T follicular helper cell (primary cell): ENCODE measurements at places on chromosomes 13 and 19.

DNA sequence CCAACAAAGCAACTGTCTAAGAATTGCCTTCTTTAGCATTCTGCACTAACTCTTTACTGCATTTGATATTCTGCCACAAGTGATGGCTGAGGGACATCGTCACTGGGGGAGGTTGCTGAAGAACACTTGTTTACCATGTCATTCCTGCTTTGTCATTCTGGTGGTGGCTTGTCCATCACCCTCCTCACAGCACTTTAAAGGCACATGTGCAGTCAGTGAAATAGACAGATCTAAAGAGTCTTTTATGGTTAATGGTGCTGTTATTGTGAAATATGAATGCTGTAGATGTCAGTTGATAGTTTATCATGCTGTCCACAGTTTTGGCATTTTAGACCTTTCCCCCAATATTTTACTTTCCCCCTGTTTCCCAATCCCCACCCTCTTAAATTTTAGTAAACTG is 120.9 kb upstream of the TSC22D1 start:
- no peak for DNase-seq

DNA sequence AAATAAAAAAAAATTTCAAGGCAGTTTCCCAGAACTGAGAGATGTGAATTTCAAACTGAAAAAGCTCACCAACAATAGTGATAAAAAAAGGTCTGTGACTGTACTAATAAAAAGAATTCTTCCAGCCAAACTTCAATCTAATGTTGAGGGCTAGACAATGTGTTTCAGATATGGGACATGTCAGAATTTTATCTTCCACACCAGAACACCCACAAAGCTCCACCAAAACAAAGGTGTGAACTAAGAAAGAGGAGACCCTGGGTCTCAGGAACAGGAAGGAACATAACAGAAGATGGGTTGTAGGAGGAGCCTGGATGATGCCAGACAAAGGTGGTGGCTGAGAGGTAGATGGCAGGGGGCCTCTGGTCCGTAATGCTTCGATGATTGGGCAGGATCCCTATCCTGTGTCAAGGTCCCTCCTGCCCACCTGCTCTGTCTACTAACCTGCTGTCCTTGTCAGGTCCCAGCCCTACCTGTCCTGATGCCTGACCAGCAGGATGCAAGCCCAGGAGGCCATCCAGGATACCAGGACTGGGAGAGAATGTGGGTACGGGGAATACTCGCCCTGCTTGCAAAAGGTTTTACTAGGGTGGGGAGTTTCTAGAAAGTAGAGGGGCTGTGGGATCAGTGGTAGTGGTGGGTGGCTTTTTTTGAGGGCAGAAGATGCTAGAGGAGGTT is 4.5 kb downstream of the MZF1 start:
- DNase-seq: no peak

DNA sequence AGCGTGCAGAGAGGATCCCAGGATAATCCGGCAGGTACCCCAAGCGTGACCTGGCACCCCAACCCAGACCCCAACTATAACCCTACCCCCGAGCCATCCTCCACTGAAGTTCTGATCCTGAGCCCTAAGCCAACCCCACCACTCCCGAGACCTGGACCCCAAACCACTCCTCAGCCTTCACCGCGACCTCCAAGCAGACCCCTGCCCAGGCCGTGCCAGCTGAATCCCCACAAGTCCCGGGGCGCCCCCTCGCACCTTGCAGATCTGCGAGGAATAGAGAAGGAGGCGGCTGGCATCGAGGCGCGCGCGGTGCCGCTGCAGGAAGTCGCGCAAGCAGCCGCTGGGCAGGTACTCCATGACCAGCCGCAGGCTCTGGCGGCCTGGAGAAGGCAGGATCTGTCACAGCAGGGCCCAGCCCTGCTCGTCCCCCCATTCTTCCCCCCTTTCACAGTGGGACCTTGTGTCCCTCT is 10.1 kb upstream of the INSL3 start:
- DNase-seq: no peak

GRCh38 chr19:51204321-51204720 is 20.6 kb upstream of the CD33 start:
- no peak for DNase-seq

DNA sequence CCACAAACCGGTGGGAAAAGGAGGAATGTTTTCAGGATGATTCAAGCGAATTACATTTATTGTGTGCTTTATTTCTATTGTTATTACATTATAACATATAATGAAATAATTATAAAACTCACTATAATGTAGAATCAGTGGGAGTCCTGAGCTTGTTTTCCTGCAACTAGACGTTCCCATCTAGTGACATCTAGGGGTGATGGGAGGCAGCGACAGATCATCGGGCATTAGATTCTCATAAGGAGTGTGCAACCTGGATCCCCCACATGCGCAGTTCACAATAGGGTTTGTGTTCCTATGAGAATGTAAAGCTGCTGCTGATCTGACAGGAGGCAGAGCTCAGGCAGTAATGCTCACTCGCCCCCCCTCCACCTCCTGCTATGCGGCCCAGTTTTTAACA is 54.5 kb downstream of the SPTBN4 start:
- no peak for DNase-seq

DNA sequence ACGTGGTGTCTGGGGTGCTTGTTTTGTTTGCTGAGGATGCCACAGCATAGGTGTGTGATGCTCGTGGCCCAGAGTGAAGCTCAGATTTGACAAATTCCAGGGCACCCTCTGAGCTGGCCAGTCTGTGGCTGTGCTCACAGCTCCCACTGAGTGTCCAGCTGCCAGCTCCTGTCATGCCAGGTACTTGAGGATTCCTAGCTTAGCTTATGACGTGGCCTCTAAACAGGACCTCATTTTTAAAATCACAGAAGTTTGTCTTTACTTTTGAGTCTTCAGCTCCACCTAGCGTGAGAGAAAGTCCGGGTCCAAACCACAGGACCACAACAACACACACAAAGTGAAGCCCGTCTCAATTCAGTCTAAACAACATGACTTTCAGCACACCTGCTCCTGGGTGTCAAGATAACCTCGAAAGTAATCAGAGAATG is 117.3 kb downstream of the RAB20 start:
- no peak for DNase-seq

GRCh38 chr19:16376241-16376640 is 51.6 kb downstream of the KLF2 start:
- no peak for DNase-seq

- no peak for DNase-seq
These were observed 57.1 kb downstream of the TUBGCP3 start for GRCh38 chr13:112530861-112531260.

GRCh38 chr13:109720758-109721184 is 65.6 kb downstream of the IRS2 start:
- no peak for DNase-seq

GRCh38 chr13:98890925-98891324 is 86.9 kb downstream of the DOCK9 start:
- no peak for DNase-seq

DNA sequence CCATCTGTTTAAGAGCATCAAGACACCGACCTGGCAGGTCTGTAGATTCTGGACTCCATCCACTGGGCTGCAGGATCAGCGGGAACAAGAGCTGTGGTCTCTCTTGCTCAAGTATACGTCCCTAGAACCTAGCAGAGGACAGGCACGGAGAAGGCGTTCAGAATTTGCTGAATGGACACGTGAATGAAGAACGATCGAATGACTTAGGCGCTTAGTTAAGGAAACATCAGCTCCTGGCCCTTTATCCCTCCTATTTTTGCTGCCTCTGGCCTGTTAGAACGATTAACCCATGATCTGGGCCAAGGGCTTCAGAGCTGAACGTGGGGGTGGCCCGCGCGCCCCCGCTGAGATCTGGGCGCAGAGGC is 953 bp downstream of the DZIP1 start:
- no peak for DNase-seq

- DNase-seq: no peak
These were observed 25.0 kb downstream of the ENOX1 start for GRCh38 chr13:43761616-43762315.

DNA sequence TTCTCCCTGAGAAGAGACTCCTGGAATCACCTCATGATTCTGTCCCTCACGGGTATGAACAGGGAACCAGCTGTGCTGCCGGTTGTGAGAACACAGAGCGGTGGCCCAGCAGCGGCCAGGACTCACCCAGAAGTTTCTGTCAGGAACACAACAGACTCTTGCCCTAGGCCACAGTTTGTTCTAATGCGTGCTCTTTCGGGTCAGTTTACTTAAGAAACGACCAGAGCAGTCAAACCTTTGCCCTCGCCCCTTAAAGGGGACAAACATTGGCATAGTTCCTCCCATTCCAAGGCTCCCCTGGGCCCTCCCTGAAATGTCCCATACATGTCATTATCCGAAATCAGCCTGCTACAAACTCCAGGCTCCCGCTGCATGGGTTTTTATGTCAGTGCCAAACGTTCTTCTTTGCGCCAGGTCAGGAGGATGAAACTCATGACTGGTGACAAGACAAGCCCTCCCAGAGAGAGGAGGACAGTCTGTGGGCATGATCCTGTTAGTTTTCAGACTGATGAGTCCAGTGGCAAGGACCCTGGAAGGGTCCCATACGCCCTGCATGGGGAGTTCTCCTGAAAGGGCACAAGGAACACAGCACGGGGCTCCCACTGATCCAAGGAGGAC is 18.3 kb downstream of the ZIC5 start:
- DNase-seq: no peak

- DNase-seq: no peak
These were observed 49.9 kb downstream of the SLC7A9 start for GRCh38 chr19:32819419-32820400.

- no peak for DNase-seq
These were observed 515.3 kb downstream of the PCDH9 start for GRCh38 chr13:66714795-66715194.

DNA sequence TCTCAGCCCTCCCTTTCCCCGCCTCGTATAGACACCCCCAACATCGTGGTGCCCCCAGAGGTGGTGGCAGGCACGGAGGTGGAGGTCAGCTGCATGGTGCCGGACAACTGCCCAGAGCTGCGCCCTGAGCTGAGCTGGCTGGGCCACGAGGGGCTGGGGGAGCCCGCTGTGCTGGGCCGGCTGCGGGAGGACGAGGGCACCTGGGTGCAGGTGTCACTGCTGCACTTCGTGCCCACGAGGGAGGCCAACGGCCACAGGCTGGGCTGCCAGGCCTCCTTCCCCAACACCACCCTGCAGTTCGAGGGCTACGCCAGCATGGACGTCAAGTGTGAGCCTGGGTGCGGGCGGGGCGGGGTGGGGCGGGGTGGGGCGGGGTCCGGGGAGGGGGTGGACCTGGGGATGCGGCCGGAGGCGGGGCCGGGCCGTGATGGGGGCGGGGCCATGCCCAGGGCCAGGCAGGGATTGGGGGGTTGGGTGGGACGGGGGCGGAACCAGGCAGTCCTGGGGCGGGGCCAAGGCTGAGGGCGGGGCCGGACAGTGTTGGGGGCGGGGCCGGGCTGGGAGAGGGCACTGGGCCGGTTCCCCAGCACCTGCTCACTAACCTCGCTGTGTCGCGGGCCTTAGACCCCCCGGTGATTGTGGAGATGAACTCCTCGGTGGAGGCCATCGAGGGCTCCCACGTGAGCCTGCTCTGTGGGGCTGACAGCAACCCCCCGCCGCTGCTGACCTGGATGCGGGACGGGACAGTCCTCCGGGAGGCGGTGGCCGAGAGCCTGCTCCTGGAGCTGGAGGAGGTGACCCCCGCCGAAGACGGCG is 7.8 kb downstream of the MAG start:
- no peak for DNase-seq

GRCh38 chr13:50011461-50011860 is 3.8 kb upstream of the KCNRG start:
- DNase-seq: no peak

GRCh38 chr13:107730813-107731212 is 484.5 kb downstream of the LIG4 start:
- no peak for DNase-seq

GRCh38 chr19:34639491-34640085 is 37.4 kb downstream of the SCGB2B2 start:
- peak; percentile 45 for DNase-seq

GRCh38 chr19:16319481-16319880 is 5.1 kb upstream of the KLF2 start:
- no peak for DNase-seq

- no peak for DNase-seq
These were observed 4.7 kb downstream of the TEX30 start for GRCh38 chr13:102768909-102769308.

GRCh38 chr19:1844513-1845124 is 3.7 kb downstream of the REXO1 start:
- no peak for DNase-seq

GRCh38 chr13:45681113-45681512 is 21.0 kb upstream of the CBY2 start:
- DNase-seq: no peak

- no peak for DNase-seq
These were observed 64.7 kb downstream of the TNFRSF19 start for GRCh38 chr13:23634897-23635296.

- DNase-seq: no peak
These were observed 16.1 kb upstream of the SPART start for GRCh38 chr13:36362251-36362650.

- DNase-seq: no peak
These were observed 832.6 kb upstream of the SLITRK5 start for GRCh38 chr13:86838411-86839120.

- DNase-seq: no peak
These were observed 1.1 kb downstream of the ZNF550 start for GRCh38 chr19:57558525-57558924.
